ENCODE measurements at places on chromosomes 1 and 21.

DNA sequence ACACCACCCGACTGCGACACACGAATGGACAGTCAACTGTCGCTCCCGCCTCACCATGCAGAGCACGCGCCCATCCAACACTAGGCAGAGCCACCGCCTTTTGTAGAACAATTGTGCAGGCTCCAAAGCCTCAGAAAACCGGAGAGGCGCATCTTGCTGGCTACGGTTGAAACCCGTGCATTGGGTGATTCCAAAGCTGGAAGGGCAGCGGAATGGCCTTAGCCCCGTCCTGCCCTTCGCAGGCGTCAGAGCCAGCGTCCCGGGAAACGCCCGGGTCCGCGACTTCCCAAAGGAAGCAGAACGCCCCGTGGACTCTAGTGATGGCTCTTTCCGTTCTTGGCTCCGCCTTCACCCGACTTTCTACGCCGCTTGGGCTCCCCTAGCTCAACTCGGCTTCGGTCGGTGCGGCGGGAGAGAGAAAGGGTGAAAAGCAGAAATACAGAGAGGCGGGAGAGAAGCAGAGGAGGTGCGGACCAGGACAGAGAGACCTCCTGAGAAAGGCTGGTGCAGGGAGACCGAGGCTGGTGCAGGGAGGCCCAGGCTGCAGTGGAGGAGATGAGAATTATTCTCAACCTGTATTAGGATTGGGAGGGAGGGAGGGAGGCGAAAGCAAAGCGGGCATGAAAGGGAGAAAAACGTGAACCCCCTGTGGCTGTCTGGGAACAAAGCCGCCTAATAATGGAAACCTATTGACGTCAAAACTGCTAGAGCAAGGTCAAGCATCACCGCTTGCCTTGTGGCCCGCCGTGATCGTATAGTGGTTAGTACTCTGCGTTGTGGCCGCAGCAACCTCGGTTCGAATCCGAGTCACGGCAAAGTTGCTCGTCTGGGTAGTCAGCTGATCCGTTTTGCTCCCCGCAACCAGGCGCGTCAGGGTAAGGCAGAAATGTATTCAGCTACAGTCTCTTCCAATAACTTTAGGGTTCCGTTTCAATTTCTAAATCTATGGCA lies 99.5 kb downstream of the PRKAB2 start:
- DNase-seq: no peak

GRCh38 chr21:37656899-37657298 lies 259.4 kb downstream of the KCNJ6 start:
- no peak for DNase-seq

DNA sequence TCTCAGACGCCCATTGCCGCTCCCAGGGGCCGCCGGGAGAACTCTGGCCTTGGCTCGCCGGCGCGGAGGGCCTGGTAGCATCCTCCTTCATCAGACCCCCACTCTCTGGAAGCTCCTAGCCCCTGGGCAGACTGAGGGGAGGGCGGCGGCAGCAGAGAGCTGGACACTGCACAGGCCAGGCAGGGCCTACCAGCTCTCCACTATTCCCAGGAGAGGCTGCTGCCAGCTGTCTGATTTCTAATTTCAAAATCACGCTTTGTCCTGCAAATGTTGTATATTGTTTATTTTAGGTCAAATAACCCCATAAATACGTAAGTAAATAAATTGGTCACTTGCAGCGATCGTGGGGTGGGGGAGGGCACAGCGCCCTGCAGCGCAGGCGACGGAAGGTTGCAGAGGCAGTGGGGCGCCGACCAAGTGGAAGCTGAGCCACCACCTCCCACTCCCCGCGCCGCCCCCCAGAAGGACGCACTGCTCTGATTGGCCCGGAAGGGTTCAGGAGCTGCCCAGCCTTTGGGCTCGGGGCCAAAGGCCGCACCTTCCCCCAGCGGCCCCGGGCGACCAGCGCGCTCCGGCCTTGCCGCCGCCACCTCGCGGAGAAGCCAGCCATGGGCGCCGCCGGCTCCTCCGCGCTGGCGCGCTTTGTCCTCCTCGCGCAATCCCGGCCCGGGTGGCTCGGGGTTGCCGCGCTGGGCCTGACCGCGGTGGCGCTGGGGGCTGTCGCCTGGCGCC lies at the start of gene MTARC1:
MTARC1 (plus strand) TSS at position 577 of the 732 bp plus-strand sequence; CDS start at position 609, 32 bp downstream.
- DNase-seq: peak; percentile 72

DNA sequence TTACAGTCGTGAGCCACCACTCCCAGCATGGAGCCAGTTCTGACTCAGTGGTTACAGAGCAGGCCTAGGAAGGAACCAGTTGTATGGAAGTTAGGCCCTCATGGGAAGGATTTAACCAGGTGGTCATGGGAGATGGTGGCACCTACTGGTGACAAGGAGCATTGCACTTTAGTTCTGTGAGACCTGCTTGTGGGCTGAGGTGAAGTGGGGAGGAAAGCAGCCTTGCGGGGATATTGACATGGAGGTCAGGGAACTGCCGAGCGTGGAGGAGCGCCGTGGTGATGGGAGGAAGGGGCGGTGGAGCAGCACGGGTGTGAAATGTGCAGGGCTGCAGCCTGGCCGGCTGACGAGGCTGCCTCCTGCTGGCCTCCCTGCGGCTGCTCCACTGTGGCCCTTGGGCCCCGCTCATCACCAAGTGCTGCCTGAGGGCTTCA lies 100.4 kb downstream of the GALNT2 start:
- DNase-seq: peak; percentile 33

DNA sequence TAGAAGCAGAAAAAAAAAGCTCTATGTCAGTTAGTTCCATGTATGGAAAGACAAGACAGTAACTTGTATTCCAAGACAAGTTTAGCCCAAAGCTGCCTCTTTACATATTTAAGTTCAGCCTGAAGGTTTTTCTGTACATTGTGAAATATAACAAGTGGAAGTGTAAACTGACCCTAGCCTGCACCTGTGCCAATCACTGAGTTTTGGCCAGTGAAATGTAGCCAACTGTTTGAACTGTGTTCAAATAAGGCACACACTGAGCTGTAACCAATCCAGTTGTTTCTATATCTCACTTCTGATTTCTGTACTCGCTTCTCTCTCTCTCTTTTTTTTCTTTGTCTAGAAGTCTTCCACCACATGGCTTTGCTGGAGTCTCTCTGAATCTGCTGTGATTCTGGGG lies 1227.1 kb downstream of the NCAM2 start:
- DNase-seq: no peak

DNA sequence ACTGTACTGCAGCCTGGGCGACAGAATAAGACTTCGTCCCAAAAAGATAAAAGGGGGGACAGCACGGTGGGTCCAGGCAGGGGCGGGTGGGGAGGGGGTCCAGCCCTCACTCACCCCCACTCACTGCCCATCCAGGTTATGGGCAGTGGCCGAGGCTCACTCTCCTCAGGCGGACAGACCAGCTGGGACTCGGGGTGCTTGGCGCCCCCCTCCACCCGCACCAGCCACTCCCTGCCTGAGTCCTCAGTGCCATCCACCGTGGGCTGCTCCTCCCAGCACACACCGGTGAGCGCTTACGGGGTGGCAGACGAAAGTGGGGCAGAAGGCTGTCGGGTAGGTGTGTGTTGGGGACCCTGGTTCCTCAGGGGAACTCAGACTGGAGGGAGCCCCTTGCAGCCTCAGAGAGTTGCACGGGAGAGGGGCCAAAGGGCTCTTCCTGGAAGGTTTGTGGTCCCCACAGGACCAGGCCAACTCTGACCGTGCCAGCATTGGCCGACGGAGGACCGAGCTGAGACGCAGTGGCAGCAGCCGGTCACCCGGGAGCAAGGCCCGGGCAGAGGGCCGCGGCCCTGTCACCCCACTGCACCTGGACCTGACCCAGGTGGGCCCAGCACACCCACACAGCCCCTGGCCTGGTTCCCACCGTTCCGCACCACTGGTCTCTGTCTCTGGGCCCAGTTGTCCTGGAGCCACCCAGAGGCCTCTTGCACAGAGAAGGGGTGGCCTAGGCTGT lies 6.6 kb downstream of the PLEKHN1 start:
- DNase-seq: no peak

DNA sequence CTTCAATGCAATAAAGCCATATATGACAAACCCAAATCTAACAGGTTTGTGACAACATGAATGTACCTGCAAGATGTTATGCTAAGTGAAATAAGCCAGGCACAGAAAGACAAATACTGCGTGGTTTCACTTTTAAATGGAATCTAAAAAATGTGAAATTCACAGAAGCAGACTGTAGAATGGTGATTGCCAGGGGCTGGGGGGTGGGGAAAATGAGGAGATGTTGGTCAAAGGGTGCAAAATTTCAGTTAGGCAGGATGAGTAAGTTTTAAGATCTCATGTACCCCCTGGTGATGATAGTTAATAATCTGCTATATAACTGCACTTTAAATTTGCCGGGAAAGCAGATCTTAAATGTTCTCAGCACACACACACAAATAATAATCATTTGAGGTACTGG lies 160.5 kb downstream of the PTBP2 start:
- DNase-seq: no peak

GRCh38 chr1:145545055-145545454 lies 62.7 kb upstream of the GPR89A start:
- no peak for DNase-seq

- no peak for DNase-seq
Measured at GRCh38 chr1:100927276-100927675, 31.4 kb downstream of the SLC30A7 start.
